ENCODE measurements at places on chromosomes 16 and 17.

- no peak for DNase-seq
Measured at GRCh38 chr17:66716236-66717026, 118.5 kb upstream of the CACNG5 start.

DNA sequence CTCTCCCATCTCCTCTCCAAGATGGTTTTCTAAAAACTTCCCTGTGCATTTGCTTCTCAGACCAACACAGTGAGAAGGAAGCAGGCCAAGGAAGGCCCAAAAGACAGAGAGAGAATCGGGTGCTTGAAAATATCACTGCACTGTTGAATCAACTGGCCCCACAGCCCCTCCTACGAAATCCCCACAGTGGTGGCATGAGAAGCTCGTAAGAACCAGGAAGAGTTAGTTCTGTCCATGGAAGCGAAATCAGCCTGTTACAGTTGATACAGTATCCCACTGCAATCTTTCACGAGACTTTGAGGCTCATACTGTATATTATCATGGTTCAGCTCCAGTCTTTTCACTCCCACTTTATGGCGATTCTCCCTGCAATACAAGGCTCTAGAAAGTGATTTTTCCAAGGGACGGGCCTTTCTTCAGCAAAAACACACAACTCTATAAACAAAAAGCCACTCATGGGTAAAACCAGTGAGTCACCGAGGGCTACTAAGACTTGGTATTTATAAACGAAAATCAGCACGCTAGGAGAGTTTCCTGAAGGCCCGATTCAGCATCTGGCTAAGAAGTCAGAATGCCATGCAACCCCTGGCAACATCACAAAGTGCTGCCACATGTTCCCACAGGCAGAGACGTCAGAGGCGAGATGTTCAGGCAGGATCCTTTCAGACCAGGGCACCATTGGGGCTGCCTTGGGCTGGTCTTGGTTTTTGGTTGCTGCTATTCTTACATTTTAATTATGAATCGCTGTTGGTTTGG, 185.7 kb downstream of the IRX5 start:
- peak; percentile 98 for DNase-seq

DNA sequence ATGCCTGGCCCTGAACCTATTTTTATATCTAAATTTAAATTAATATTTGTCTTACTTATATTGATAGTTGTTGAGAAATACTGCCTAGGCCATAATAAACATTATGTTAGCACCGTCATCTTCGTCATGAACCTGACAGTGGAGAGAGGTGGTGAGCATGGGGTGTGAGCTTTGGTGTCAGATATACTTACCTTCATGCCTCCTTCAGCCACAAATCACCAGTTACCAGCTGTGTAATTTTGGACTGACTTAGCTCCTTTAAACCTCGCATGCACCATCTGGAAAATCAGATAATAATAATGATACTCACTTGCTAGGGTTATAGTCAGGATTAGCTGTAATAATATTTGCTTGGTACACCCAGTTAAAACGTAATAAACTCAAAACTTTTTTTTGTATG, 35.0 kb downstream of the SNX29 start:
- DNase-seq = no peak

- DNase-seq = peak; percentile 57
Measured at GRCh38 chr17:42814633-42815399, 9.3 kb downstream of the BECN1 start.

DNA sequence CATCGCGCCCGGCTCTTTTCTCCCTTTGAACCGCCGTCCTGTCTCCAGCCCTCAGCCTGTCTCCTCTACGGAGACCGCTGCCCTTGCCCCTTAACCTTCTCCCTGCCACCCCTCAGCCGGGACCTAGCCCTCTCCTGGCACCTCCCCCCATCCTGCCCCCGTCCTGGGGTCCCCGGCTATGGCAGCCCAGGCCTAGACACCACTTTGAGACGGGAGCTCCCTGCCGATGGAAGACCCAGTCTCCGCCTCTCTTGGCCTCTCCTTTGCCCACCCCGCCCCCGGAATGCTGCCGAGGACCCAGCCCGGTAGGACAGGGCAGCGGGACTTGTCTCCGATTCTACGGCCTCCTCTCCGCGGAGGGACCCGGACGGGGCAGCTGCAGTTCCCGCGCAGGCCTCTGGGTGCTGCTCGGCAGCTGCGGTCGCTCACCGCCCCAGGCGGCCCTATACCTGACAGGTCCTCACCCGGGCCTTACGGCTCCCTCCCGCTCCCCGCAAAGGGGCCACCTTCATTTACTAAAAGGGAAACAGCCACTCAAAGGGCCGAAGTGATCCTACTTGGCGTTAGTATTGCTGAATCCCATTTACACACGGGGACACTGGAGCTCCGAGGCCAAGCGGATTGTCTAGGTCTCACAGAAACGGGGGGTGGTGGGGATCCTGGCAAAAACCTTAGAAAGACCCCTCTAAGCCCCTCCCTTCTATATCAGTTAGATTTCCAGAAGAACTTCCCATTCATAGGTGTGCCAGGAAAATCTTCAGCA, 32.6 kb upstream of the TAC4 start:
- DNase-seq = peak; percentile 42

- DNase-seq = no peak
Measured at GRCh38 chr17:9071811-9072498, 50.6 kb downstream of the NTN1 start.

DNA sequence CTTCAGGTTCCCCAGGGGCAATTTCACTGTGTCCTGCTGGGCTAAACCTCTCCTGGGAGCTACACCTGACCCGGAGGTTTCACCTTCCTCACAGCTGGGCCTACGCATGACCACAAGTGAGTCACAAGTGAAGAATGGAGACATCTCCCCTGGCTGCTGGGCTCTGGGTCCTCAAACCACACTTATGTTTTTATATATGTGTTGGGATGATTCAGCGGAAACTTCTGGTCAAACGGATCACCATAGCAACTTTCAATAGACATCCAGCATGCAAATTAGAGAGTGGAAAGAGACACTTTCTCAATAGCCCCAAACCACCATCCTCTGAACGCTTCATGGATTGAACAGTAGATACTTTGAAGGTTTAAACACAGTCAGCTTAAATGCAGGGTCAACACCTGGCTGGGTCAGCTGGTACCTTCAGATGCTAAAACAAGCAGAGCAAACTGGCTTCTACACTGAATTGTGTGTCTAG, 28.0 kb upstream of the MAF start:
- peak; percentile 8 for DNase-seq

- no peak for DNase-seq
Measured at GRCh38 chr17:29866746-29867404, 63.2 kb downstream of the SSH2 start.

GRCh38 chr17:80569924-80570323, 25.3 kb downstream of the RPTOR start:
- DNase-seq = no peak

GRCh38 chr16:23847948-23848347, 12.2 kb downstream of the PRKCB start:
- DNase-seq = no peak

GRCh38 chr16:86137359-86137758, 238.4 kb downstream of the IRF8 start:
- no peak for DNase-seq

DNA sequence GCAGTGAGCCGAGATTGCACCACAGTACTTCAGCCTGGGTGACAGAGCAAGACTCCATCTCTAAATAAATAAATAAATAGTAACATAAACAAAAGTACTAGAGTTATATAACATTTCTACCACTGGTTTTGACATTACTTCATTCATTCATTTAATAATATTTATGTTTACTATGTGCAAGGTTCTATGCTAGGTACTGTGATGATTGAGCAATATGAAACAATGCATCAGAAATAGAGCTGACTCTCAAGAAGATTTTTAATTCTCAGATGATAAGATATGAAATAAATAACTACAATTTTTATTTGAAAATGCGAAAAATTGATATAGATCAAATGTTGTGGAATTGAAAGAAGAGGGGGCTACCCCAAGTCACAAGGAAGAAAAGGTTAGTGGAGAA, 8.9 kb upstream of the MED13 start:
- DNase-seq = no peak

- DNase-seq = no peak
Measured at GRCh38 chr17:69175262-69175624, 33.5 kb upstream of the ABCA6 start.

DNA sequence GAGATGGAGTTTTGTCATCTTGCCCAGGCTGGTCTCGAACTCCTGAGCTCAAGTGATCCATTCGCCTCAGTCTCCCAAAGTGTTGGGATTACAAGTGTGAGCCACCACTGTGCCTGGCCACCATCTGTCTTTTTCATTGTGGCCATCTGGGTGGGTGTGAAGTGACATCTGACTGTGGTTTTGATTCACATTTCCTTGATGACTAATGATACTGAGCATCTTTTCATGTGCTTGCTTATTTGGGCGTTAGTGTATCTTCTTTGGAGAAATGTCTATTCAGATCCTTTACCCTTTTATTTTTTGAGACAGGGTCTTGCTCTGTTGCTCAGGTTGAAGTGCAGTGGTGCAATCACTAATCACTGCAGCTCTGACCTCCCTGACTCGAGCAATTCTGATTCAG, 53.9 kb upstream of the ERN1 start:
- DNase-seq = peak; percentile 28

GRCh38 chr17:51289696-51290111, 29.4 kb downstream of the UTP18 start:
- DNase-seq = no peak

- no peak for DNase-seq
Measured at GRCh38 chr16:24217461-24217860, 38.7 kb upstream of the CACNG3 start.

- no peak for DNase-seq
Measured at GRCh38 chr16:84282533-84282932, 12.1 kb upstream of the WFDC1 start.

GRCh38 chr16:29720703-29721102, 25.1 kb downstream of the C16orf54 start:
- DNase-seq = no peak

- DNase-seq = no peak
Measured at GRCh38 chr16:58855291-58855863, 121.3 kb upstream of the GOT2 start.
